B cell (primary cell): ENCODE measurements at places on chromosomes 16 and 17. TPM values are rescaled to one million over a fixed set of nuclear protein-coding genes. Genes with fewer than 3 reads are reported as not detected.
A peak's percentile ranks its signal among the peaks of the same experiment; 100 is the strongest.

GRCh38 chr17:60134396-60135150 is 15.2 kb upstream of the CA4 start:
- peak; percentile 36 for DNase-seq

GRCh38 chr16:68072038-68072695 is 13.0 kb upstream of the NFATC3 start:
- no peak for DNase-seq

- no peak for DNase-seq
Measured at GRCh38 chr17:68924793-68925720, 30.1 kb downstream of the ABCA8 start.

Gene ABCA6
- 0.75 and 1.4 TPM in 2 replicates for total RNA-seq

Gene SHISA9
- total RNA-seq = 0.07 and 0.19 TPM in 2 replicates

Gene ZDHHC1
- 2.4 and 2.8 TPM in 2 replicates for total RNA-seq
